HT-29 (cell line): ENCODE measurements at places on chromosomes 11 and 22. TPM values are rescaled to one million over a fixed set of nuclear protein-coding genes. Genes with fewer than 3 reads are reported as not detected.

The OR4X2 gene
- total RNA-seq, result not detected in 2 replicates

The SYT7 gene
- 13.2 and 14.8 TPM in 2 replicates for total RNA-seq

GRCh38 chr11:11408436-11409221, 55.6 kb upstream of the CSNK2A3 start:
- no peak for DNase-seq

- no peak for DNase-seq
Measured at GRCh38 chr11:22543261-22543660, 82.4 kb downstream of the FANCF start.

GRCh38 chr11:73667891-73668290, 21.5 kb downstream of the PLEKHB1 start:
- no peak for DNase-seq

GRCh38 chr11:44608651-44608990, 43.2 kb downstream of the CD82 start:
- no peak for DNase-seq

- DNase-seq, result no peak
Measured at GRCh38 chr22:17918840-17919239, 105.5 kb downstream of the MICAL3 start.

DNA sequence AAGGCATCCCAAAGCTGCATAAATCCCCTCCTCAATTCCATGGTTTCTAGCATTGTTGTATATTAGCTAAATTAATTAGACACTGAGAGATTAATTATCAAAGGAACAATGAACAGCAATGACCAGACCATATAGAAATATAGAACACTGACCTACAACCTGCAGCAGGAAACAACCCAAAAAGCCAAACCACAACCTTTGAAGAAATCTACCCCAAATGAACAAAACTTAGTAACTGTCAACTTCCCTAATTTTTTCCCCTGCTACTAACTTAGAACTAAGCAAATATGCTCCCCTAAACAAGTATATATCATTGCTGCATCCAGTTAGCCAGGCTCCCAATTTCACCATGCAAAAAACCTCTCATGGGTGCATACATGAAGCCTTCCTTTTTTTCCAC, 268.0 kb upstream of the ANO3 start:
- no peak for DNase-seq

- no peak for DNase-seq
Measured at GRCh38 chr22:20037419-20037818, 16.5 kb downstream of the TANGO2 start.

DNA sequence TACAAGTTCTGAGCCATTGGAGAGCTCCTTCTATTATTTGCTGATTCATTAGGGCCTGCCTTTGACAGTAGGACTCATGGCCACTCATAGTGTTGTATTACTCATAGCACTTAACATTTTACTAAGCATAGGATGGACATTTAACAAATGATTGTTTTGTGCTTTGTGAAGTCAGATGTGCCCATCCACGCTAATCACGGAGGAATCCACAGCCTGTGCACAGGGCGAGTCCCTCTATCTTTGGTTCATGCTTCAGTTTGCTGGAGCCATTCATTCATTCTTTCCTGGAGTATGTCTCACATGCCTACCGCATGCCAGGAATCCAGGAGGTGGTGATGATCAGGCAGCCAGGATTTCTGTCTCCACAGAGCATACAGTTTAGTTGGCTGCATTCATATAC, 254.1 kb downstream of the NTM start:
- DNase-seq, result no peak
